ENCODE measurements at places on chromosomes 1 and 21.

- no peak for DNase-seq
Measured at GRCh38 chr1:44655609-44656008, 18.7 kb downstream of the TMEM53 start.

DNA sequence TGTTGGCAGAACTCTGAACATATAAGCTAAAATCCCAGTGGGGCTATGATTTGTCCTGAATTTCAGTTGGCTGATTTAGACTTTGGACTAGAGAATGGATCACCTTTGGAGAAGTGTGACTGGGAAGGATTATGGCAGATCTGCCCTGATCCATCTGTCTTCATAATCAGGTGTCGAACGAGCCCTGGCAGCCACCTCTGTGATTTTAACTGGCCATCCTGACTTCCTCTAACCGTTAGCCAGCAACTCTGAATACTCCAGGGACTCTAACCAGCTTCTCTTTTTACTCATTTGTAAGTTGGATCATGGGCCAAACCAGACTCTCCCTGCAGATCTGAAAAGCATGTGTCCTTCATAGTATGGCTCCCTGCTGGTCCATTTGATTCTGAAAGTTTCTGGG lies 32.0 kb downstream of the ACTN2 start:
- no peak for DNase-seq

DNA sequence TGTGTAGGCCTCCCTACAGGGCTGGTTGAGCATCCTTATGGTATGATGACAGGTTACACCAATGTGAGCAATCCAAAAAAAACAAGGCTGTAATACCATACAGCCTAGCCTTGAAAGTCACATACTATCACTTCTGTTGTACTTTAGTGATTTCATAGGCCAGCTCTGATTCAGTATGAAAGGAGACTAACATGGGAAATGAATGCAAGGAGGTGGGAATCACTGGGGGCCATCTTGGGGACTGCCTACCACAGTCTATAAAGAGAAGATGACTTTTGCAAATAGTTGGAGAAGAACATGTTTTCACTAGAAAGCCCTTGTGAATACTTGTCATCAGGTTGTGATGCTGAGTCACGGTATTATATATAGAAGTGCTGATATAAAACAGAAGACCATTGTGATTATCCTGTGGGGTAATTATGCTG lies 270.7 kb downstream of the S1PR1 start:
- no peak for DNase-seq

DNA sequence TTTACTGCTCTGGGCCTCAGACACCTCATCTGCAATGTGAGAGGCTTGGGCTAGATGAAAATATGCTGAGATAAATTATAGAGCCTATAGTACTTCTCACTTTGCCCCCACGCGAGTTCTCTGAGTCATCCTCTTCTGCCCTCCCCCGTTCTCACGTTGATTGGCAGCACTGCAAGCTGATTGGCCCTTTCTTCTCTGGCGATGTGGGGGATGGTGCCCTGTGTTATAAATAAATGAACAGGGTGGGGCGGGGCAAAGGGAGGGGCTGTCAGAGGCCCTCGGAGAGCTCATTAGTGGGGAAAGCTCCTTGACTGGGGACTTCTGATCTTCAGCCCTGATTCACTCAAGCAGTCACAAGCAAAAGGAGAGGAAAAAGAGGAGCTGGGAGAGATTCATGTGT lies 64.3 kb upstream of the ZC3H12A start:
- no peak for DNase-seq

- no peak for DNase-seq
Measured at GRCh38 chr1:52359676-52360594, 6.1 kb downstream of the CC2D1B start.

DNA sequence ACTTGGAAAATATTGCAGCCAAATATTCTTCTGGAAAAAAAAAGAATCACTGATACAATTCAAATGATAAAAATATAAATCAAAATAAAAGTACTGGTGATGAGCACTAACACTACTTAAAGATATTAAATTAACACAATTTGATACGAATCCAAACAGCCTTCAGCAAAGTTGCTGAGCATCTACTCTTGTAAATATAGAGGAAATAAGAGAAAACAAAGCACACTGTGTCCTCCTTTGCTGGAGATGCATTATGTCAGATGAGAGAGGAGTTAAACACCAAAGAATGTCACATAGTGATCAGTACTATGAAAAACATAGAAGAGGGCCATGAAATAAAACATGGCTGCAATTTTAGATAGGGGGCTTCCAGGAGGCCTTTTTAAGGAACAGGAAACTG lies 177.4 kb upstream of the RNPC3 start:
- no peak for DNase-seq

GRCh38 chr1:155139895-155140629 lies at the start of gene DPM3:
TSS of gene DPM3 (minus strand) at chr1:155140531. CDS start at chr1:155140240, 291 bp downstream.
- peak; percentile 66 for DNase-seq

All from NCI-H446 treated with DMSO at 0.1 percent for 48 hours (cell line).